ENCODE measurements at places on chromosomes 7 and 10.

GRCh38 chr7:107313355-107313754, 144.6 kb downstream of the HBP1 start:
- DNase-seq = no peak

GRCh38 chr10:77987671-77988255, 41.6 kb downstream of the POLR3A start:
- no peak for DNase-seq

DNA sequence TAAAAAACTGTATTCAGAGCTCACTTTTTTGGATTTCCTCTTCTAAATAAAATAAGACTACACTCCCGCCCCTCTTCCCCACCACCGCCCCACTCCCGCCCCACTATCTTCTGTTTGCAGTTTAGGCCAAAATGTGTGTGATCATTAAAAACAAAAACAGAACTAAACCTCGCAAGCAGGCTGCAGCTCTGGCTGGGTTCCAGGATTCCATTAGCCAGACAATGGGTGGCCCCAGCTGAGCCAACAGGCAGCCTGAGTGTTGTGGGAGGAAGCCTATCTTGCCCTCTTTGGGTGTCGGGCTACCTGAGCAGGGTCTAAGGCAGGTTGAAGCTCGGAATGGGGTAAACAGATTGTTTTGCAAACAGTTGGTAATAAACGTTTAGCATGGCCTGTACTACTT, 41.7 kb downstream of the ARL4A start:
- DNase-seq = no peak

- DNase-seq = no peak
Measured at GRCh38 chr7:45937301-45937700, 16.2 kb upstream of the IGFBP3 start.

- DNase-seq = no peak
Measured at GRCh38 chr7:68888971-68889385, 709.3 kb upstream of the AUTS2 start.

GRCh38 chr7:128115821-128116723, 84.8 kb upstream of the LRRC4 start:
- DNase-seq = no peak

DNA sequence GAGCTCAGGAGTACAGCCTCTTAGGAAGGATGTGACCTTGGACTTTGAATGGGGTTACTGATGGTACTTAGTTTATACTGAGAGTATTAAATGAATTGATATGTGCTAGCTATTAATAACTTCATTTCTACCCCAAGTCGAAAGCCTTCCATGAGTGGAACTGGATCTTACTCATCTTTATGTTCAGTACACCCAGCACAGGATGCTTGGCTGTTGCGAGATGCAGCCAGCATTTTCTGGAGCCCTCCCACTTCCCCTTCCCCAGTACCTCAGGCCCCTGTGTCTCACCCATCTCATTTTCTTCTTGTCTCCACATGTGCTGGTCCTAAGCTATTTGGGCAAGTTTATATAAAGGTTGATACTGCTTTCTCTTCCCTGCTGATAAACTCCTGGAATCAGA, 7.2 kb downstream of the UPP1 start:
- DNase-seq = no peak

DNA sequence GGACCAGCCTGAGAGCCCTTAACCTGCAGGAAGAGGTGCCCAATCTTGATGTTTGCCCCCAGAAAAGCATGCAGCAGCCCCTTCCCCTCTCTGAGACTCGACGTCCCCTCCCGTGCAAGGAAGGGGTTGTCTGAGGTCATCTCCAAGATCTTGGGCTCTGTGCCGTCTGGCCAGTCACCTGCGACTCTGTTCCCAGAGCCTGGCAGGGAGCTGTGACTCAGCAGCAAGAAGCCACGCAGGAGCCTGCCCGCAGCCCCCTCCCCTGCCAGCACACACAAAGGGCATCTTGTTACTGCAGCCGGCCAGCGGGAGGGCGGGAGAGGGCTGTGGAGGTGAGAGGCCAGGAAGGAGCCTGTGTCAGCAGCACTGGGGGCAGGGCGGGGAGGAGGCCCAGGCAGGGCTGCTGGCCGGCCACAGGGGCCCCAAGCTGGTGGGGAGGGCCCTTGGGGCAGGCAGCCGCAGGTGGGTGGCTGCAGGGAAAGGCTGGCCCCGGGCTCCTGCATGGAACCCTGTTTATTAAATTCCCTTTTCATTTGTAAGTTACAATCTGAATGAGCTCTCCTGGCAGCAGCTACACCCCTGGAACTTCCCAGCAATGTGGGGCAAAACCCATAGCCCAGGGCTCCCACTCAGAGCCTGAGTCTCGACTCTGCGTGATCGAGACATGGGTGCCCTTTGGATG, 103.7 kb upstream of the ZMIZ1 start:
- DNase-seq = no peak

- no peak for DNase-seq
Measured at GRCh38 chr7:111560773-111561653, 1.3 kb downstream of the IMMP2L start.

DNA sequence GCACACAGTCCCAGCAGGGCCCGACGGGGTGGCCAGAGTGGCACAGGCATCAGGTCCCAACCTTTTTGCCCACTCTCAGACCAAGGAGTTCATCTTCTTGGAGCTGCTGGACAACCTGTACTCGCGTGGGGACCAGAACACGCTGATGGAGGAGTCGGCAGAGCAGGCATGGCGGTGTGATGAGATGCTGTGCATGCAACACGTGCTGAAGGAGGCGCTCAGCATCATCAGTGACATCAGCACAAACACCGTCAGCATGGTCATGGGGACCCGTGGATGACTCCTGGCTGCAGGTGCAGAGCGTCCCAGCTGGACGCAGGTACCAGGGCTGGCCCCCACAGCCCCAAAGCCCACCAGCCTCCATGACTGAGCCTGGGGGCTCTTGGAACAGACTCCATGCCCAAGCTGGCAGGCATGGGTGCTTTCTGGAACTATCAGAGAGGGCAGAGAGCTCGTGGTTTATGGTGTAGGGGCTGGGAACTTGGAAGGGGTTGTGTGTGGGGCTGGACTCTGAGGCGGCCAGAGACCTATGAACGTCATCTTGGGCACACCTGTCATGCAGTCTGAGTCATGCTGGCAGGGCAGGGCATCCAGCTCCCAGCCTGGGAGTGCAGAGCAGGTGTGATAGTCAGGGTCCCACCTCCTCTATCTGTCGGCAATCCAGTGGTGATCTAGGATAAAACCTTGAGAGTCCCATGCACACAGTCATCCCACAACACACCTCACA, 8.2 kb upstream of the MTPAP start:
- no peak for DNase-seq

DNA sequence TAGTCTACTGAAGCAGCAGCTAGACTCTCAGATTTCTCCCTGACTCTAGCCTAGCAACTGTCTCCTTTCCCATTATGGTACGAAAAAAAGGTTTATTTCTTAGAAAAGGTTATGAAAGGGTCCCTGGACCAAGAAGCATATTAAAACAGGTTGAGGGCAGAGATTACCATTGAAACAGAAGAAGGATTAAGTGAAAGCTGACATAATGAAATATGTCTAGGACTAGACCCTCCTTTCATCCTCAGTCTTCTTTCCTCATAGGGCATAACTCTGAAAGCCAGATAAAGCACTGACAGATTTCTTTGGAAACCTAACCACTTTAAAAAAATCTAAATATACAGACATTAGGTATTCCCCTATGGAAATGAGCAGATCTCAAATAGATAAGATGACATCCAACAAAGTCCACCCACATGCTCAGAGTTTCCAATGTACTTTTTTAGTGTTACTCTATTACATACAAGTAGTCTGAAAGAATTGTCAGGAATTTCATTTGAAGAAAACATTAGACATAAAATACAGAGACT, 58.6 kb downstream of the JMJD1C start:
- DNase-seq = no peak

DNA sequence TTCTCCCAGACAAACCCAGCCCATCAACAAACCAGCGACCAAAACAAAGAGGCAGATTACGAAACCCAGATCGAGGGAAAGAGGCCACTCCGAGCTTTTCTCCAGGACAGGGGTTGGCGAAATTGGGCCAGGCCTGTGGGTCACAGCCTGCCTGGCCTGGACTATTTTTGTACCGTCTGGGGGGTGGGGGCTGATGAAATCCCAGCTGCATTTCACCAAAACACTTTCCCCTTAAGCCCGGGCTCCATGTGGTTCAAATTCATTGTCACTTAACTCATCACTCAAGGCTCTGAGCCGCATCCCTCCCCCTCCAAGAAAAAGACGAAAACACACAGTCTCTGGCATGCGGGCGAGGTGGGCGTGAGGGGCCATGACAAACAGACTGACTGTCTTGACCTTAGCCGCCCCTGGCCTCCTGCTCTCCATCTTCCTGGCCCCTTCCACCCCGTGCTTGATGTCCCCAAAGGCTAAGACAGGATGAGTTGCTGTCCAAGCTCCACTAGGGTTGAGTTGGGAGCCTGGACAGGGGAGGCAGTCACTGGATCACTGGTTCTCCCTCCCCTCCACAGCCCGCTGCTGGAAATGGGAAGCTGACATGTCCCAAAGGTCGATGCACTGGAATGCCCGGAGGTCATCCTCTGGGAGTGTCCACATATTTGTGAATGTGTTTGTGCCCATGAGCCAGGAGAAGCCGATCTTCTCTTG, 19.2 kb downstream of the TMEM270 start:
- no peak for DNase-seq

- DNase-seq = no peak
Measured at GRCh38 chr7:40393660-40394059, 258.9 kb downstream of the SUGCT start.

- no peak for DNase-seq
Measured at GRCh38 chr10:86733260-86733671, 23.2 kb upstream of the BMPR1A start.

- no peak for DNase-seq
Measured at GRCh38 chr7:80722616-80723195, 84.3 kb downstream of the CD36 start.

GRCh38 chr7:148185041-148185440, 405.5 kb upstream of the C7orf33 start:
- DNase-seq = no peak
